Hepatocyte (in vitro differentiated cells): ENCODE measurements at places on chromosomes 2 and 18. TPM values are rescaled to one million over a fixed set of nuclear protein-coding genes. Genes with fewer than 3 reads are reported as not detected.
A peak's percentile ranks its signal among the peaks of the same experiment; 100 is the strongest.

DNA sequence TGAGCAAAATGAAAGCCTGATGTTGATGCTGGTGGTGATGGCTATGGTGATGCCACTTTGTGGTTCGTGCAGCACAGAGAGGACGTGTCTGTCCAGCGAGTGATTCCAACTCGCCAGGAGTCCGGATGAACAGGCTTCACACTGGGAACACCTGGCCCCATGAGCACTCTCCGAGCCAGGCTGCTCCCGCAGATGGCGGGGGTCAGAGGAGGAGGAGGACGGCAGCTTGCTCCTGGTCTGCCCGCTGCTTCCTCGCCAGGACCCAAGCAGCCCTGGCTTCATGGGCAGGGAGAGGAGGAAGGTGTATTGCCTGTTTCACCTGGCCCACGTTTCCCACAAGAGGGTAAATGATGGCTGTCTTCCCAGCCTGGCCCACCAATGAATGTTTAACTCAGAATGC is 121.6 kb downstream of the MTCL1 start:
- no peak for DNase-seq

Gene WDR35
- polyA plus RNA-seq: 1.8 and 2.0 TPM in 2 replicates

Gene EFHD1
- 6.7 and 13.4 TPM in 2 replicates for polyA plus RNA-seq

DNA sequence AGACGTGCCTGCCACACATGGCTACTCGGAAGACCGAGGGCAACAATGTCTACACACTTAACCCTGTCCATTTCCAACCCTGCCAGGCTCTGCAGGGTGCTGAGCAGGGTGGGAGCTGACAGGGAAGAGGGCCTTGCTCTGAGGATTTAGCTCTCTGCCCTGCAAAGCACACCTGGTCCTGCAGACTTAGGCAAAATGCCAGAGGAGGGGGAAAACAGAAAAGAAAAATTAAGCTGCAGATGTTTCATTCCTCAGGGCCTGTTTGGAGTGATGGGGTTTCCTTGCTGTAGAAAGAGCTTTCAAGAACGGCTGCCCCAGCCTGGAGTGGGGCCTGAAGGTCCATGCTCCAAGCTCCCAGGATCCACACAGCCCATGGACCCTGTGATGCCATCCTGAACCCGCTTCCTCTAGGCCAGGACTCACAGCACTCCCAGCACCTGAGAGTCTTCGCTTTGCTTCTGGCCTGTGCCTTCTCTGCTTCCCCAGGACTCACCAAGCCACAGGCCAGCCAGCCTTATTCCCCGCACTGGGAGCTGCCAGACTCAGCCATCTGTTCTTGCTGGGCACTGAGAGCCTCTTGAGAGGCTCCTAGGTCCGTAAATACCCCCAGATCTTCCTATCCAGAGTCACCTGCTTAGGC is 9.1 kb upstream of the TEX51 start:
- DNase-seq: no peak

- DNase-seq: no peak
Observed at GRCh38 chr2:151649966-151650365, 84.3 kb downstream of the NEB start.

GRCh38 chr2:55012672-55013484 is 37.4 kb downstream of the RTN4 start:
- DNase-seq: no peak

Gene ANKRD30B
- polyA plus RNA-seq: not detected in 2 replicates

GRCh38 chr18:37435150-37435867 is 130.3 kb downstream of the CELF4 start:
- DNase-seq: no peak

- no peak for DNase-seq
Observed at GRCh38 chr2:218125626-218126080, at the start of gene CXCR2. Gene CXCR2 (plus strand): TSS chr2:218126028. CDS start chr2:218134802, 8,774 bp downstream.

- no peak for DNase-seq
Observed at GRCh38 chr18:45026162-45026561, 345.5 kb downstream of the SETBP1 start.

GRCh38 chr2:101386599-101387150 is 628 bp downstream of the CREG2 start:
- no peak for DNase-seq

DNA sequence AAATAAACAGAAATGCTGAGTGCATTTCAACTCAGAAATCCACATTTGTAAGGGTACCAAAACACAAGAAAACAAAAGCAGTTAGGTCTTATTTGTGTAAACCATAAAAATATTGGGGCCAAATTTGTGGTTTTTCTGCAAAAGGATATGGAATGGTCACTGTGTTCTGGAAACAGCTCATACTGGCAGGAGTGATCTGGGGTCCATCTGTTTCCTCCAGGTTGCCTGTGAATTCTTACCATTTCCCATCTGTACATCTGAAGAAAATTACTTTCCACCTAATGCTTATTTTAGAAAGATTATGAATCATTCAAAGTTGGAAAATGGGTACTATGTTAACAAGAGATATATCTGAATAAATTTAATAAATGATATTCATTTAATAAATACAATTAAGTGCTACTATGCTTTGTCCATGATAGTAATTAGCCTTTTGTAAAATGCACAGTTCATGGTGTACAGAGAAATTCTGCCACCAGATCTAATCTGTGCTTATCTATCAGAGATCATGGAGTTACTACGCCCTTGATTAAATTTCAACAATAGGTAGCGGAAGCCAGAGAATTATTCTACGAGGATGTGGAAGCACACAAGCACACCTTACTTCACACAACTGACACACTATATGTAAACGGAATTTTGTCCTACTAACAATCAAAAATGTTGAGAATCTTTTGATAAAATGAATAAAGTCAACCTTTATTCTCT is 10.9 kb downstream of the ALS2 start:
- DNase-seq: no peak

Gene CD226
- not detected in 2 replicates for polyA plus RNA-seq

- no peak for DNase-seq
Observed at GRCh38 chr18:40930211-40930882, 1024.7 kb upstream of the PIK3C3 start.

Gene UGT1A10
- not detected in 2 replicates for polyA plus RNA-seq

DNA sequence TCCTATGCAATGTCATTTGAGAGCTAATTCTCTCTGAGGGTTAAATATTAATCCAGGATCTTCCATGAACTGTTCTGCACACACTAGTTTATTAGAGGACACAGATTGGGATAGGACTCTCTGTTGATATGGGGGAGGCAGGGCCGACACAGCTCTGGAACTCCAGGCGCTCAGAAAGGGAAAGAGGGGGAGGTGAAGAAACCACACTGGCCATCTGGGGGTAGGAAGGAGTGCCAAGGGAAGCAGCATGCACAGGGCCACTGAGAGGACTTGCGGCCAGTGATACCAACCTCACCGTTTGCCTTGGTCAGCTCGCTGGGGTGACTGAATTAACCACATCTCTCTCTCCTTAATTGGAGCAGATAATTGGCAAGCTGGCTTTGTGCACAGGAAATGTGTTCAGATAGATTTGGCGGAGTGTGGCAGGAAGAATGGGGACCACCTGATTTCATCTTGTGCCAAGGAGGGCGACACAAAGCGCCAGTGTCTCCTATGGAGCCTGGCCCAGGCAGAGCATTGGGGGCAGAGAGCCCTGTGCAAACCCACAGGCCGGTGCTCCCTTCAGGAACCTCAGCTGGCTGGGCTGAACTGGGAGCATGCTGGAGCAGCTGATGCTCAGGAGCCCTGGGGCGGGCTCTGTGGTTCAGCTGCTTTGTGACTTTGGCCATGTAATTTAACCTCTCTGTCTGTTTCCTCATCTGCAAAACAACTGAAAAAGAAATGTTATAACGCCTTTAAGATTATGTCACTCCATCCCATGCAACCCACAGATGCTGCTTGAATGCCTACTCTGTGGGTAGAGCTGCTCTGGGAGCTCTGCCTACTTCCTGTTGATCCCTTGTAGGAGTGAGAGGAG is 114.7 kb upstream of the STON1 start:
- no peak for DNase-seq

DNA sequence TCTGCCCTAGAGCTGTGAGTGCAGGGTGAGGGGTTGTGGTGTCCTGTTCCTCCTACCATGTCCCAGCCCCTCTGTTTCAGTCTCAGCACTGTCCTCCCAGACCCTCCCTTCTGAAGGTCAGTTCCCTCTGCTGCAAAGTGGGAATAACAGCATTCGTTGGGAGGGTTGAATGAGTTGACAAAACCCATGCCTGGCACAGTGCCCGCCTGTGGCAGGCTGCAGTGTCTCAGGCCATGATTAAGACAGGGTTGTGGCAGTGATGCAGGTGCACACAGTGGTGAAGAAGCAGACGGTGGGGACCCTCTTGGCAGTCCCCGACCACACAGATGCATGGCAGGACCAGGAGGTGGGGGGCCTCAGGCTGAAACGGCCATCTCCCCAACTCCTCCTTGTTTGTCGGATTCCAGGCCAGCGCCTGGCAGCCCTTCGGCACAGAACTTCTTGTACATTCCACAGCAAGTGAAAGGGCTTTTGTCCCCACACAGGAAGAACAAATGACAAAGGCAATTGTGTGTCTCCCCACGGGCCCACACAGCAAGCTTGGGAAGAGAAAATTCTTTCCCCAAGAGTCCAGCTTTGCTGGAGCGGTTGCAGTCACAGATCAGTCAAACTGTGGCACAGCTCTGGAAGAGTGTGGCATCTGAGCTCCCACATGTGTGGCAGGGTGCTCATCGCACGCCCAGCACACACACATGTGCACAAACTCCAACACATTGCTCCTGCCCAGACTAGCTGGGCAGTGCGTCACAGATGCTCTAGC is 92.0 kb upstream of the MSH2 start:
- DNase-seq: no peak

- DNase-seq: no peak
Observed at GRCh38 chr18:62102221-62102620, 84.6 kb downstream of the PIGN start.

Gene OR6B2
- not detected in 2 replicates for polyA plus RNA-seq

DNA sequence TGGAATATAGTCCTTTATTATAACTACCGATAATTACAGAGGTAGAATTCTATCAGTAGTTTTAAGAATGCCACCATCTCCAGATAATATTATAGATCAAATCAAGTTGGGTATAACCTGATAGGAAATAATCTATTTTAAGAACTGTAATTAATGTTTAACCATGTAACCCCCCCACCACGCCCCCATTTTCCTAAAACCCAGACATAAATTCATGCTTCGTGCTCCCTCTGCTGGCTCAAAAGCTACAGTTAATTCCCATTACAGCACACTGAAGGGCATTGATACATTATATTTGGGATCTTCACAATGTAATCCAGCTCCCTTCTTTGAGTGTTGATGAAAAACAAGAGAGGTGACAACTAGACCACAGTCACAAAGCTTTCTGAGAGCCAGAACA is 228.0 kb upstream of the SMAD7 start:
- DNase-seq: peak; percentile 52

DNA sequence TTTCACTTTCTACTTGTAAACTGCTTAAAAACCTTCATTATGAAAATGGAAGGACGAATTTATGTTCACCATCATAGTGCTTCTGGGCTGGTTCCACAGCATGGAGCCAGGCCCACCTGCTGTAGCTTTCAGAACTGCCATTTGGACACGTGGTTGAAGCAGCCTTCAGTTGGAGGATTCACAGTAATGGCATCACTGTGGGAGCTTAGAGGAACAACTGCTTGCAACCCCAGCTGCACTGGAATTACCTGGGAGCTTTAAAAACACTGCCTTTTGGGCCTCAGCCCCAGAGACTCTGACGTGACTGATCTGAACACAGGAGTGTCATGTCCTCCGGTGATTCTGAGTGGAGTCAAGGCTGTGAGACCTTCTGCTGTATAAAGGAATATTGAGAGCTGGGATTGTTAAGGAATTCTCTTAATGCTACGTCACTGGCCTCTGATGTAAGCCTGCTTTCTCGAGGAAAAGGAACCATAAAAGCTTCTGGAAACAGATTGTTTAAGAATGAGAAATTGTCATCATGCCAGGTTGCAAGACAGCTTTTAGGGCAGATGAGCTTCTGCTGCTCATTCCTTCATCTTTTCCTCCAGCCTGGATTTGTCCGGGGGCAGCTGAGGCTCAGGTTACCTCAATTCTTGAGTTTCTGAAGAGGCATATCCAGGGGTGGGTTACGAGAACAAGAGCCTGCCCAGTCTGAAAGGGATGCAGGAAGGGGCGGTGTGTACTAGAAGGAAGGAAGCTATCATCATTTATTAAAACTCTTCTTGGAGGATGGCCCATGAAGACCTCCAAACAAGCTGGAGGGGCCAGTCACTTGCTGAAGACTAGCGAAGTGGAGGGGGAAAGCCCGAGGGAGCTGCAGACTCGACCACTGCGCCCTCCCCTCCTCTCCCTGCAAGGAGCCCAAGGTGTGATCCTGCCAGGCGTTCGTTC is 1.3 kb upstream of the IL1R1 start:
- DNase-seq: peak; percentile 75

GRCh38 chr2:228037915-228038314 is 143.6 kb downstream of the SPHKAP start:
- no peak for DNase-seq

Gene PFN4
- polyA plus RNA-seq: 0.75 and 1.7 TPM in 2 replicates

DNA sequence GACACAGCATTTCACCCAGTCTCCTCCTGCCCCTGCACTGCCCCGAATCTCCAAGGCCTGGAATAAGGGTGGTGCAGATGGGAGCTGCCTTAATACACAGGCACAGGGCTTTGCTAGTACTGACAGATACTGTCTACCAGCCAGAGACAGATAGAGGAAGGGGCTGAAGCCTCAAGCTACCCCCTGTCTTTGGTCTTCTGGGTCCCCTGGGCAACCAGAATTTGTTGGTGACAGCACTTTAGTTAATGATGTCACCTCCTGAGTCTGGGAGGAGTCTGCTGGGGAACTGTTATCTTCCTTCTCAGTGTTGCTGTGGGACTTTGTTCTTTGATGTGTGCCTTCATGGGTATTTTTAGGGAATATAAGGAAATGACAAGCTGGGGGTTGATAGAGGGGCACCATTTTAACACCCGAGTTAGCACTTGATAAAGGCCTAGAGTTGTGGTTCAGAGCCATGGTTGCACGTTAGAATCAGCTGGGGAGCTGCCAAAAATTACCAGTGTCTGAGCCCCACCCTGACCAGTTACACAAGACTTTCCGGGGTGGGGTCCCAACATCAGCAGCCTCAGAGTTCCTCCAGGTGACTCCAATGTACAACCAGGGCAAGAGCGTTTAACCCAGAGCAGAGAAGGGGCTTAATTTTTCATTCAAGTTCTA is 136.8 kb downstream of the SMAD7 start:
- DNase-seq: no peak
